ENCODE measurements at places on chromosomes 16 and 17.

DNA sequence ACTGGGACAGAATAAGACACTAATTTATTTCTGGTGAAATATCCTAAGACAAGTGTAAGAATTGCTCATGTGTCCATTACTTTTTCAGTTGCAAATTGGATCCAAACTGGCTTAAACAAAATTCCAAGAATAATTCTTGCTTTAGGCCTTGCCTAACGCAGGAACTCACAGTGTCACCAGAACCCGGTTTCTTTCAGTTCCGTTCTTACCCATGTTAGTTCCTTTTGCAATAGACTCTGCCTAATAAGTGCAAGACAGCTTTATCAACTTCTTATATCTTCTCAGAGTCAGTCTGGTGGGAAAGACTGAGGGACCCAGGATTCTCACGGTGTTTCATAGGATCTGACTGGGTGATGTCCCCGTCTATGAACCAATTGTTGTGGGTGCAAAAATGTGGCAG is 24.7 kb downstream of the GDE1 start:
- DNase-seq: no peak

DNA sequence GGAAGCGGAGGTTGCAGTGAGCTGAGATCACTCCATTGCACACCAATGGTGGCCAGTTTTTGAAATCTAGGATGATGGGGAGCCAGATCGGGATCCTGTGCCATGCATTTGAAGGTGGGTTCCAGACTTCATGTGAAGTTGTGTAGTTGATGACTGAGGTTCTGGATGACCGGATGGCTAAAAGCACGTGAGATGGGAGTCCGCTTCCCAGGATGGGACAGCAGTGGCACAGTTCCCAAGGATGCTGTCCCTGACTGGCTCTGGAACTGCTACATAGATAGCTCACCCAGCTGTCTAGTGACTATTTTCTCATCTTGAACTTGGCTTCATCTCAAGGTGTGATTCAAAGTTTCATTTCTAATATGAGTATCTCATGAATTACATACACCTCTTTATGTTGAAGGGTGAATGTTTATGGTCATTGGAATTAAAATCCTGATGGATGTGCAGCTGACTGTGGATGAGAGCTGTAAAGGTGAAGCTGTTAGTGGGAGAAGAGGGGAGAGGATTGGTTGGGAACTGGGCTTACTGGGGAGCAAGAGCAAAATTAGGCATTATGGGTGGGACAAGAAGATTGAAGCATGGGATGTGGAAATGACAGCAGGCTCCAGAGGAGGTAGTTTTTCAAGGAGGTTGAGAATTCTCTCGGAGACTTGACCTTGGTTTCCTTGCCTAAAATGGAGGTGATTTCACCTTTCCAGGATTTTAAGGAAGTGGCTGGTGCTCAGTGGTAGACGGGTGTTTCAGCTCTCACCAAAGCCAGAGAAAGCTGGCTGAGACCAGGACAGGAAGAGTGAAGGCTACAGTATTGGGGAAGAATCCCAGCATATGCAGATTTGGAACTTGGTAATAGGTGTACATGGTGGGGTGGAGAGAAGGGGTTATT is 8.2 kb downstream of the TUFM start:
- DNase-seq: no peak

- no peak for DNase-seq
Measured at GRCh38 chr17:57953219-57953618, 2.0 kb downstream of the CUEDC1 start.

DNA sequence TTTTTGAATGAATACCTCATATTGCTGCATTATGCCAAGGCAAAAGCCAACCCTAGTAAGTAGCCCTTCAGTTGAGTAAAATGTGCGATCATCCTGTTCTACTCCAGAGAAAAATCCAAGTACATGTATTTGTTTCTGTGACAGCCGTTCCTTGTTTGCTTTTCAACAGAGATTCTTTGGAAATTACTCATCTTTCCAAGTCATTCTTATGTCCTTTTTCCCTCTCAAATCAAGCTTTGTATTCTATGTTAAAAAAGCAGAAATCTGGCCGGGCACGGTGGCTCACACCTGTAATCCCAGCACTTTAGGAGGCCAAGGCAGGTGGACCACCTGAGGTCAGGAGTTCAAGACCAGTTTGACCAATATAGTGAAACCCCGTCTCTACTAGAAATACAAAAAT is 112.9 kb upstream of the HAS3 start:
- DNase-seq: no peak

DNA sequence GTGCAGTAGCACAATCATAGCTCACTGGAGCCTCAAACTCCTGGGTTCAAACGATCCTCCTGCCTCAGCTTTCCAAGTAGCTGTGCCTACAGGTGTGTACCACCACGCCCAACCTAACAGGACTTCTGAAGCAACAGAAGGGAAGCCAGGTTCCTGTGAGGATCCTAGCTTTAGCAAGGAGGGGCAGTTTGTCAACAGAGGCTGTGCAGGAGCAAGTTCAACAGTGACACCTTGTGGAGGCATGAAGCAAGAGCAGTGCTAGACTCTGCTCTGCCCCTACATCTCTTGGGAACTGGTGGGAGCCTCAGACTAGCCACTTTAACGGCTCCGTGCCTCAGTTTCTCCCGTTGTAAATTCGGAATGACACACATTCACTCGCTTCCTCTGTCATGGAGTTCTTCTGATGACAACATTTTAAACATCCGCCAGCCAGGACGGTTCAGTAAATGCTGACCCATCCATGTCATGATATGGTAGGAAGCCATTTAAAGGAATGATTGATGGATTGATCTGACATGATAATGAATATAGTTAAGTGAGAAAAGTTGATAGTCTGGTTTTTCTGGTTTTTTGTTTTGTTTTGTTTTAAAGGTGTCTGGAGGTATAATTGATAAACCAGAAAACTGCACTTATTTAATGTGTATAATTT is 218.7 kb downstream of the MRTFB start:
- peak; percentile 49 for DNase-seq

DNA sequence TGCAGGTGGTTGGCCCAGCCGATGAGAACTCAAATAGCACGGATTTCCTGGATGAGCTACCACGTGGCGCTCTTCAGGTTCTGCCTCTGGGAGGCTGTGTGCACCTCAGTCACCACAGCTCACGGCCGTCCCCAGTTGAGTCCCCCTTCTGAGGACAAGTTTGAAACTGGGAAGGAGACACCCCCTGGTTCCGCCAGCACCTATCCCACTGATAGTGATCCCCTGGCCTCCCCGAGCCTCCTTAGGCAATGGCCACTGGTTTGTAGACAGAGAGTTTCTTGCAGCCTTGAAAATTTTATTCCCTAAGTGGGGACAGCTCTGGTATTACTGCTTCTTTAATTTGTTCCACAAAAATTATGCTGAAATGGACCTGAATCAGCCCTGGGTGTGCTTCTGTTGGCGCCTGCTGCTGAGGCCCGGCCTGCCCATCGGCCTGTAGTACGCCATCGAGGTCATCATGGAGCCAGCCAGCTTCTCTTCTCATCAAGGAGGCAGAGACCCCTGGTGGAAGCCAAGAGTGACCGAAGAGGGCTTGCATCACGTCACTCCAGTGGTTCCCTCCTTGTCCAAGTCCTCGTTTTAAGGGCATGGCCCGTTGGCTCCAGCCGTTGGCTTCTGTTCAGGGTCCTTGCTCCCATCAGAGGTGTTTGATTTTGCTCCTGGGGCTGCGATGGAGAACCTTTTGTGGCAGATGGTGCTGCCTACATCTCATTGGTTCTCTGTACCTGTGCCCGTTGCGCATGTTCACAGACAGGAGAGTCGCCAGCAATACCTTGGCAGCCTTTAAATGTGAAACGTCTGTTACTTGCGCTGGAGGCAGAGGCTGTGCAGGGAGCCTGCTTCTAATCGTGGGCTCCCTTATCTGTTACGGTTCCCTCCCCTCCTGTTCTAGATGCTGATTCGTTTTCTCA is 9.3 kb downstream of the SMCR8 start:
- DNase-seq: no peak

GRCh38 chr17:64254755-64255154 is 8.3 kb downstream of the TEX2 start:
- DNase-seq: no peak

GRCh38 chr16:1706386-1707192 is 594 bp downstream of the MAPK8IP3 start:
- DNase-seq: no peak

GRCh38 chr17:80716986-80717719 is 172.5 kb downstream of the RPTOR start:
- DNase-seq: no peak

DNA sequence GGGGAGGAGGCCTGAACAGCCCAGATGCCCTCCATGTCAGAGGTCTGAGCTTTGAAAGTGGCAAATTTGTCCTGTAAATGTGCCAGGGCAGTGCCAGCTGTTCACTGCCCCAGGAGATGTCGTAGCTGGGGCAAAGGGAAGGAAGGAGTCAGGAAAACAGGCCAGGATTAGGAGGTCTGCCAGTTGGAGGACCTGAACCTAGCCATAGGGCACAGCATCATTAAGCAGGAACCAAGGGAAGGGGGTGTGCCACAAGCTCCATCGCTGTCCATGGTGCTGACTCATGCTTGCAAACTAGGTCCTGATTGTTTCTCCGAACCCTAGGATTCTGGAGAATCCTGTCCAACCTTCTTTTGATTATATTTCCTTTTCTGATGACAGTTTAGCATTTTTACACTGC is 124.2 kb downstream of the TMEM132E start:
- DNase-seq: peak; percentile 25

DNA sequence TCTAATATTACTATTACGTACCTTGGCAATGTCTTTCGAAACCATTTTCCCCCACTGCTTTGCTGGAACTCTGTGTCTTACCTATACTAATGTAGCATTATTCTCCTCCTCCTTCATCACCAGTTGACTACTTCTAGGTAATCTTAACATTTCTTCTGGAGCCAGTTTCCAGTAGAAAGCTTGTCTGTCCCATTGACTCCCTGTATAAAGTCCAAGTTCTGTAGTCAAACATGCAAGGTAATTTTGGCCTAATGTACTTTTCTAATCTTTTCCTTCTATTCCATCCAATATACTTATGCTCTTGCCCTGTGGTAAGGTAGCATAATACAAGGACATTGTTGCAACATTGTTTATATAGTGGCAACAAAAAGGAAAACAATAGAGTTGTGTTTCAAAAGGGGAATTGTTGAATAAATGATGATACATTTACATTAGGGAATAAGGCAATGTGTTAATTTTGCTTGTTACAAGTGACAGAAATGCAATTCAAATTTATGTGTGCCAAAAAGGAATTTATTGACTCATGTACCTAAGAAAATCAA is 27.9 kb downstream of the OMG start:
- no peak for DNase-seq

DNA sequence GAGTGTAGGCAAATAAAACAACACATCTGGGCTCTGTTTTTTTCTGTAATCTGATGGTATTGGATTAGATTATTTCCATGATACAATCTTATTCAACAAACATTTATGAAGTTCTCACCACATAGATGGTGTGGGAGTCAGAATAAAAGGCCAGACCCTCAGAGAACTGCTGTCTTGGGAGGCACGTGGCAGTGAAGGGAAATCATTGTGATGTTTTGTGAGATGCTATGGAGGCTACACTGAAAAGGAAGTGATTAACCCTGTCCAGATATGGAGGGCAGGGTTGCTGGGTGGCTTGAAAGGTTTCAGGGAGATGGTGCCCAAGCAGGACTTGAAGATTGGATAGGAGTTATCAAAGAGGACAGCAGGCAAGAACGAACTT is 35.6 kb downstream of the DHRS7B start:
- DNase-seq: no peak

GRCh38 chr17:10105513-10106001 is 92.8 kb downstream of the GAS7 start:
- no peak for DNase-seq

GRCh38 chr17:36686123-36686669 is 84.8 kb downstream of the MRM1 start:
- DNase-seq: no peak

- DNase-seq: no peak
Measured at GRCh38 chr17:58277802-58278595, 2.7 kb downstream of the MPO start.

DNA sequence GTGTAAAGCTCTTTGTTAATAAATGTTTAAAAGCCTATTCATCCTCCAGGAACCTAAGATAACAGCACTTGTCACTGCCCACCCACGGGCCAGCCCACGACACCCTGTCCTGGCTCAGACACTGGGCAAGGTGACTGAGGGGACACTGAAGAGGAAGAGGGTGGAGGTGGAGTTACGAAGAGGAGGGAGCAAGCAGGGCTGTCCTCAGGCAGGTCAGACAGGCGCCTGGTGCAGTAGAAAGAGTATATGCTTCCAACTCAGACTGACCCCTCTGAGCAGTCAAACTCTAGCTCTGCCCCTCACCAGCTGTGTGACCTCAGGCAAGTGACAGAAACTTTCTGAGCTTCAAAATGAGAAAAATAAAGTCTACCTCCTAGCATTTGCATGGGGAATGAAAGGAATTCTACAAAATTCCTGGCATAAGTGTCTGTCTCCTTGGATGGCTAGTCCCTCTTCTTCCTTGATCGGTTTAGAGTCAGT is 22.8 kb downstream of the TEX2 start:
- DNase-seq: no peak

GRCh38 chr16:56199164-56199563 is 7.9 kb downstream of the GNAO1 start:
- DNase-seq: no peak

DNA sequence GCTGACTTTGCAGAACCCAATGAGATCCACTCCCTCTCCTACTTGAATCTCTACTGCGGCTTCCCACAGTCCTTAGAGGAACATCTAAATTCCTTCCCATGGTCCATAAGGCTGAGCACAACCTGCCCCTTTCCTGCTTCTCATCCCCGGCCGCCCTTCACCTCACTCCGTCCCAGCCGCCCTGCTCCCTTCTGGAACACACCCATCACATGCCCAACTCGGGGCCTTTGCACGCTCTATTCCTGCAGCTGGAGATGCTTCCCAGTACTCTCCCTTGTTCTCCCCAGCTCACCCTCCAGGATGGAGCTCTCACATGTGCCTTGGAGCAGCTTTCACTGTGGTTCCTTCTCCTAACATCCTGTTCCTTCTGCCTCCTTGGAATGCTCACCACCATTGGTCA is 23.6 kb downstream of the NKD1 start:
- DNase-seq: no peak

DNA sequence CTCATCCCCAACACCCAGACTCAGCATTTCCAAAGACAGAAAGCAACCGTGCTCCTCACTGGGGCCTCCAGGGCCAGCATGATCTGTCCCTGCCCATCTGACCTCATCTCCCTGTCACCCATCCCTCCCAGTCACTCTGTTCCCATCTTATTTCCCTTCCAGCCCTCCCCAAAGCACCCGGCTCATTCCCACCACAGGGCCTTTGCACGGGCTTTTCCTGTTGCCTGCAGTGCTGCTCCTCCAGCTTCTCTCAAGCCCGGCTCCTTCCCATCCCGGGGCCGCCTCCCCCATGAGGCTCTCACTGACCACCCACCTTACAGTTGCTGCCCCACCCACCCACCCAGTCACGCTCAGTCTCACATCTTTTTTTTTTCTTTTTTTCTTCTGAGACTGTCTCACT is 54.8 kb downstream of the RMI2 start:
- no peak for DNase-seq

DNA sequence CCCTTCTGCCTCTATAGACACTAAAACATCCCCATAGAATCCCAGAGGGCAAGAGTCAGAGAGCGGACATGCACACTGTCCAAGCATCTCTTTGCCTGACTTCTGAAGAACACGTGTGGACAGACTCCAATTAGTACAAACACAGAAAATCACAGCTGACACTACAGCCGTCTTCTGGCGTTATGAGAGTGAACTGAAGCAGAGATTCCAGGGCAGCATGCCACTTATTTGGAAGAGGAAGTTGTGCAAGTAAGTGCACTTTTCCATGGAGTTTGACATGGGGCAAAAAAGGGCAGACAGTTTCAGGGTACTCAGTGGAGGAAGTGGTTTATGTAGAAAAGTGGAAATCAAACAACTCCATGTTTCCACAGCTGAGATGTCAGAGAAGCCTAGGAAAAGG is 16.8 kb upstream of the ZNF287 start:
- no peak for DNase-seq

GRCh38 chr16:49277386-49277742 is 4.3 kb downstream of the CBLN1 start:
- DNase-seq: no peak
